ENCODE measurements at places on chromosomes 3 and 15. TPM values are rescaled to one million over a fixed set of nuclear protein-coding genes. Genes with fewer than 3 reads are reported as not detected.

The SLC51A gene
- 3.7 TPM for total RNA-seq

The KY gene
- total RNA-seq = 2.9 TPM

DNA sequence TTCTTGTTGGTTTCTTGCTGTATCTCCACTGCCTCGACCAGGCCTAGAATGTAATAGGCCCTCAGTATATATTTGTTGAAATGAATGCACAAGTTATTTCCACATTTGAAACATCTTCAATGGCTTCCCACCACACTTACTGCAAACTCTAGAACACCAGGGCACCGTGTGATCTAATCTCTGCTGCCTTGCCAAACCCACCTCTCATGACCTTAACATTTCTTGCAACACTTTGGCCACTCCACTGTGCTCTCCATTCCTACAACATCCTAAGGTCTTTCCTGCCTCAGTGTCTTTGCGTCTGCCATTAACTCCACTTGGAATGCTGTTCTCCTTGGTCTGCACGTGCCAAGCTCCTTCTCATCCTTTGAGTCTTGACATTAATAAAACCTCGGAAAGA lies 14.1 kb downstream of the FRMD4B start:
- no peak for DNase-seq

DNA sequence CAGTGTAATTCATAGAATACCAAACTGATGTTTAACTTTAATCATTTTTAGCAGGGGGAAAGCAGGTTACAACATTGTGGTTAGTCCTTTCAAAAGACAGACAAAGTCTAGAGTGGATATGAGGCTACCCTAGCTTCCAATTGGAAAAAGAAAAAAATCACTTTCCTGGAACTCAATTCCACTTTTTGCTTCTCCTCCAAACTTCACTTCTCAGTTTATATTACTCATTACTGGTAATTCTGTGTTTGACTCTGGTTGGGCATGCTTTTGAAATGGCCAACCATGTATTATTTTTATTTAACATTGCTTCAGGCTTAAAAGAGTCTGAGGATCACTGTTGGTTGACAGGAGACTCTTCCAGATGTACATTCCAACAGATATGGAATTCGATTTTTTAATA lies 84.8 kb downstream of the RAP2B start:
- DNase-seq = no peak

DNA sequence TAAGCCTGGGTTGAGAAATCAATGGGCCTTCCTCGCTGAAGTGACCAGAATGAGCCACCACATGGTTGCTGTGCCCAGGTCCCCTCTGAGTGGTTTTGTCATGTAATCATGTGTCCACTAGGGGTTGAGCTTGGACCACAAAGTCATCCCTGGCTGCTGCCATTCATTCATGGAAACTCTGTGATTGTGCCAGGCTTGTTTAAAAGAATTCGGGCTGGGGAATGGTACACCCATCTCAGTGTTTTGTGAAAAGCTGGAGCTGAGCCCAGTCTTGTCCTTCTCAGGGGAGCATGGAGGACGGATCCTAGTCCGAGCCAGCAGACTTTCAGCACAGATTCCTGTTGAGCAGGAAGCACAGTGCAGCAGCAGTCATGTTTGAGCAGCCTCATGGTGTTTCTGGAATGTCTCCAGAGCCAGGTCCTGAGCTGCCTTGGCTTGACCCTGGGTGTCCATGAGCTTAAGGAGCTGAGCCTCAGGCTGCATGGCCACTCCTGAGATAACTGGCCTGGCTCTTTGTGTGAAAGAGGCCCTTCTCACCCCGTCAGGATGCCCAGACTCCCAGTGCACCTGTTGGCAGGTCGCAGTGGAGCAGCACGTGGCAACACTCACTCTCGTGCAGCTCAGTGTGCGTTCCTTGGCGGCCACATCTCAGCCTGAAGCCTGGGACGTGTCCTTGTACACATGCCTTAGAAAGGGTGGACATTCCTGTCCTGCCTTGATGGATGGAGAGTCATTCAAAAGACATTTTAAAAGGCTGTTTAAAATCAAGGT lies 260.3 kb upstream of the TPM1 start:
- peak; percentile 58 for DNase-seq

DNA sequence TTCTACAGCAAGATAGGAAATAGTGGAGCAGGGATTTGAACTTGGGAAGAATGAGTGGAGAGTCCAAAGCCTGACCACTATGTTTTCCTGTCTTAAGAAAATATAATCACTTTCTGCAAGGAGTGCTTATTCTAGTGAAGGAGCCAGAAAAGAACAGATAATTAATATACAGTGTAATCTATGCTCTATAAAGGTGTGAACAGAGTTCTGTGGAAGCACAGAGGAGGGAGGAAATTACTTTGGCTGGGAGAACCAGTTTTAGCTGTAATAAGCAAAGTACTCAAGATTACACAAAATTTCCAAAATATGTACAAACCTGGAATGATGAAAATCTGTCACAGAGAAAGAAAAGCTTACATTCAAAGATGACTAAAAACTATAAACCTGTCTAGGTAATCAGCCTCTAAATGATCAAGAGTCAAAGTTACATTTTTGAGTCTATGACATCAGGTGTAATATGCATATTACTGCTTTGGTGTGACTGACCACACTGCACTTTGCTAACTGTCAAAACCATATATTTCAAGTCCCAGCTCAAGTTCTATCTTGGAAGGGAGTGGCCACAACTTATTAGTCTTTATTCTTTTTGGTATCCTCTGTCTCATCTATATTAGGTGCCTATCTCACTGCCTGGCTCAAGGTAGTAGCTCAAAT lies 40.7 kb upstream of the MB21D2 start:
- no peak for DNase-seq

DNA sequence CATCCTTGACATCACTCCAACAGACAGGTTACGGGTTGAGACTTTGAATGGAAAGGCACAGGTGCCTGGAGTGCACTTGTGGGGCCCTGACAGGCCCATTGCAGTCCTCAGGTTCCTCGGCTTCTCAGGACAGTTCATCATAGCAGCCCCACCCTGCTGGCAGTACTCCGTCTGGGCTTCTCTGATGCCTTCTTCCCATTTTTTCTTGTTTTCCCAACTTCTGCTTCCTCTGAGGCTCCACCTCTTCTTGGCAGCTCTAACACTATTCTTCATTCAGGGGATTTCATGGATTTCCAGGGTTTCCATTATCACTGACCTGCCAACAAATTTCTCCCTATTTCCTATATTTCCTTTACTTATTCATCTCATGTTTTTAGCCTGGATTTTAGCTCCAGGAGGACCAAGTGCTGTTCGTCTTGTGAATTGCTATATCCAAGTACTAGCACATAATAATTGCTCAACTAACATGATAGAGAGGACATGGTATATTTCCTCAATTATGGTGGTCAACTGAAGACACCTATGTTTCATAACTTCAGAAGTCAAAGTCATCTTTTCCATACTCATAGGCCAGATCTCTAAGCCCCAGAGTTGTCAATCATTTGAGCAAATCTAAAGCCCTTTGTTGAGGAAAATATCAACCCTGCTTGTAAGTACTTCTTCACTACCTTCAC lies 16.2 kb downstream of the NCEH1 start:
- DNase-seq = no peak

All from ovary (tissue), 10 donors.